Left cardiac atrium (tissue), 4 donors: ENCODE measurements at places on chromosomes 5 and 9.
A peak's percentile ranks its signal among the peaks of the same experiment; 100 is the strongest.

DNA sequence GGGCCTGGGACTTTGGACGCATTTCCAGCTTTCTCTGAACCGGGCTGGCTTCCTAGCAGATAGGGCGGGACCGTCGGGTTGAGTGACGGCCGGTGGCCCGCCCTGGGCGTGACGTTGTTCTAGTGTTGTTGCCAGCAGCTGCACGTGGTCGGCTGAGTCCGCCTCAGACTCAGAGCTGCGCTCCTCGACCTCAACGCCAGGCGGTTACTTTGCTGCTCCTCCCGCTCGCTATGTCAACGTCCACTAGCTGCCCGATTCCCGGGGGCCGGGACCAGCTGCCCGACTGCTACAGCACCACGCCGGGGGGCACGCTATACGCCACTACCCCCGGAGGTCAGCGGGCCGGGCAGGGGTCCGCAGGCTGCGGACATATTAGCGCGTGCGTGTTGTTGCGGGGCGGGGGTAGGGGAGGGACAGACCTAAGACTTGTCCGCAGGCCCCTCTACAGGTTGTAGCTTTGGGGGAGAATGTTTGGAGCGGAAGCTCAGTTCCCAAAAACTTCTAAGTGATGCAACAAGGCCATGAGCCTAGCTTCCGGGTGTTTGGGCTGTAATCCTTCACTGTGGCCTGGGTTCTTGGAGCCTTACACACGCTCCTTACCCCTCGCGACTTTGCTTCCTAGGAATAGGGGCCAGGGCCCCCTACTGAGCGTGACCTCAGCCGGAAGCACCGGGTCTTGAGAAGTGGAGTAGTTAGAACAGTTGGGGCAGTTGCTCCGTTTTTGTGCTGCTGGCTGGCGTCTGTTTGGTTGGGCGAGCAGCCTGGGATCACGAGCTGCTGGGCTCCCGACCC is at the start of gene EIF4EBP3:
EIF4EBP3 (plus strand) TSS at position 155 of the 792 bp plus-strand sequence; CDS start at position 231, 76 bp downstream.
- peak; percentile 98 for DNase-seq

DNA sequence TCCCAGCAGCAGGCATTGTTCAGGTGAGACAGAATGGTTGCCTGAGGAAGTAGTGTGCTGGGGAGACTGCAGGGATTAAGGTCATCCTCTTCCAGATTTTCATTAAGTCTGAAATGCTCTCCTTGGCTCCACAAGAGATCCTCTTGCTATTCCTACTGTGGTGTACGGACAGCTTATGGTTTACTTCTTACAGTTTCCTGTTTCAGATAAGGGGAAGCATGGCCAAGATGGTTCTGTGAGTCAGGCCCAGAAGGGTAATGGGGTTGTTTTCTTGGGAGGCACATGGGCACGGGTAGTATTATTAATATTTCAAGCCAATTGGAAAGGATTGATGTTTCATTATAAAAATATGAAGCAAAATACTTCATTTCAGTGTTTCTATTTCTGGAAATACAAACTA is 42.9 kb downstream of the GLRX start:
- DNase-seq = no peak

GRCh38 chr5:15850939-15851341 is 328.7 kb downstream of the MARCHF11 start:
- DNase-seq = peak; percentile 52

- peak; percentile 61 for DNase-seq
Measured at GRCh38 chr5:1502046-1502736, 21.6 kb downstream of the LPCAT1 start.

DNA sequence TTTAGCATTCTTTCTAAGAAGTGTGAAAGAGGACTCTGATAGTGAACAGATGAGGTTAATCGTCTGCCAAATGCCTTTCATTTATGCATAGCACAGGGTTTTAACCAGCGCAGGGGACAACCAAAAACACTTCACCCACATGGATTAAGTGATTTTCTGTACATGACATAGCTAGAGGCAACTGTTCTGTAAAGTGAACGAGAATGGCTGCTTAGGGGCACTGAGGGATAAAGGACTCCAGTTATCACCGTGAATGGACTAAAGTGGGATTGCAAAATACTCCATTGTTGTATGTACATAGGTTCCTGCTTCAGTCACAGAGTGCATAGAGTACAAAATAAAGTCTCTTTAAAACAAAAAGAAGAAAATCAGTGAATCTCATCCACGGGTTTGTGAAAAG is 456.8 kb downstream of the DMAC1 start:
- no peak for DNase-seq
